ENCODE measurements at places on chromosomes 4 and X.

GRCh38 chrX:103101299-103102042 lies 8.5 kb upstream of the NXF3 start:
- peak; percentile 25 for DNase-seq

GRCh38 chrX:17758382-17758781 lies 21.1 kb downstream of the SCML1 start:
- no peak for DNase-seq

DNA sequence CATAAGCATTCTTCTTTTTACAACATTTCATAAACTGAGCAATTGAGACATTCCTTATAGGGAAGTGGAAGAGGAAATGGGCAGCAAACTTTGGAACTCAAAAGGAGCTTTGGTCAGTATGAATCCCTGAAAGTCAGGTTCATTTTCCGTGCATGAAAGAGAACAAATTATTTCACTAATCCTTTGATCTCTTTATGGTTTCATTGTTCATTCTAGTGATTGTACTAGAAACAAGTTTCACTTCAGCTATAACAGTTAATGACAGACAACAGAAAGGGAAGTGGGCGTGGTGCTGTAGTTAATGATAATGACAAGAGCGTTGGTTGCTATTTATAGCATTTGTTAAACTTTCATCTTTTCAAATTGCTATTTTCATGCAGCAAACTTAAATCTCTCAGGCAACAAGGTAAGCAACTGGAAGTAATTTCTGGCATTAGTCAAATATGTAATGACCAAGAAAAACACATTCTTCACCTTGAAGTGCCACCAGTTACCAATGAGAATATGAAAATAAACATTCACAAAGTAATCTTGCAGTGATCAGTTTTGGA lies 98.4 kb downstream of the AREG start:
- DNase-seq: no peak

DNA sequence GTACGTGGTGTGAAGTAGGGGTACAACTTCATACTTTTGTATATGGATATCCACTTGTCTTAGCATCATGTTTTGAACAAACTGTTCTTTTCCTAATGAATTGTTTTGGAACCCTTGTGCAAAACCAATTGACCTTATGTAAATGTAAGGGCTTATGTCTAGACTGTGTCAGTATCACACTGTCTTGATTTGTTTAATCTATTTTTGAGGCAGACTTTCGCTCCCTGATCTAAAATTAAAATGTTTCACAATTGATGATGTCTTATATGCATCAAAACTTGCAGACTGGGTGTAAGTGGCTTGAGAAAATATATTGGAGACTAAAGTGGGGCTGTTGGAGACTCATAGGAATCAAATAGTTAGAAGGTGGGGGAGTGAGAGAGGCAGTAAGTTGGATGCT lies 25.2 kb downstream of the REPS2 start:
- DNase-seq: no peak

- DNase-seq: no peak
These were observed 72.7 kb upstream of the TENM3 start for GRCh38 chr4:182170417-182170935.

- no peak for DNase-seq
These were observed 59.3 kb upstream of the PPP1R2C start for GRCh38 chrX:42837101-42837726.

- DNase-seq: no peak
These were observed 31.8 kb upstream of the ERVMER34-1 start for GRCh38 chr4:52783069-52783468.

- peak; percentile 6 for DNase-seq
These were observed 14.1 kb upstream of the TCEANC start for GRCh38 chrX:13638826-13639225.

- no peak for DNase-seq
These were observed 2466.9 kb downstream of the PCDH7 start for GRCh38 chr4:33187035-33187434.

DNA sequence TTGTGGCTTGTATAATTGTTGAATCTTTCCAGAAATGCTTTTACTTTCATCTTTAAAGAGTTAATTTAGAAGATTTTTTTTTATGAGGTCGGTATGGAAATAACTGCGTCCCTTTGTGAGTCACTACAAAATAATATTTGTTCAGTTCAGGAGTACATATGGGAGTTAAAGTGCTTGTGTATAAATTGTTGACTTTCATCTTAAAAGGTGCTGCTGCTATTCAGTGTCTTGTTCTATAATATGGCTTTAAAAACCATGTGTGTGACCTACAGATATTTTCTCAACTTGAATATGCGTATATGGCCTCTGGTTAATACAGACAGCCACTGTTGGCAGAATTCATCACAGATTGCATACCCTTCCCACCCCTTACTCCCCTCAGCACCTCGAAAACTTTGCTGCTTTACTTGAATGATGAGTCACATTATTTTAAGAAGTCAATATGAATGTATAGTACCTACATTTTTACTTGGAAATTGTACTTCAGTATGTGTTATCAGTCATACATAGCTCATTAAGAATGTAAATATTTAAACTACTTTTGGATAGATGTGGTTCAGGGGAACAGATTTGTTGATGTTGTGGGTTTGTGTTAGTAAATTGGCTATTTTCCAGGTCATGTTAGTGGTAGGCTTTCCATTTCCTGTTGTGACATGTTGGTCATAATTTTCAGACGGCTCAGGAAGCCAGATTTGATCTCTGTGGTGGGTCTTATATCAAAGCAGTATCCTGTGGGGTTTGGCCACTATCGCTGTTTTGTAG lies 1.5 kb downstream of the CLCN3 start:
- DNase-seq: peak; percentile 56

DNA sequence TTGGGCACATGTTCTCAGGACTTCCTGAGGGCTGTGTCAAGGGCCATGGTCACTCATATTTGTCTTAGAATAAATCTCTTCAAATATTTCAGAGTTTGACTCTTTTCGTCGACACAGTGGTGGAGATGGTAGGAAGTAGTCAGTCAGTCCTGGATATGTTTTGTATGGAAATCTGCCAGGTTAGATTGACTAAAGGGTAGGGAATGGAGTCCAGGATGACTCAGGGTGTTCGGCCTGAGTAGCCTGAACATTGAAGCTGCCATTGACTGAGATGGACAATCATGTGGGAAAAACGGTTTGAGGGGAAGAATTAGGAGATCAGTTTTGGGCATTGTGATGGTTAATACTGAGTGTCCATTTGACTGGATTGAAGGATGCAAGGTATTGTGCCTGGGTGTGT lies 177.1 kb upstream of the CENPE start:
- no peak for DNase-seq

- DNase-seq: no peak
These were observed 11.3 kb upstream of the DHX15 start for GRCh38 chr4:24595659-24596058.

Measured in eye (tissue), 1 donor.